Activated T-cell treated with anti-CD3 and anti-CD28 coated beads, Interleukin-2, amount 50 U/mL, for 72 hours (primary cell): ENCODE measurements at places on chromosomes 4 and X.

- DNase-seq: peak; percentile 32
Measured at GRCh38 chr4:165326831-165327210, 648 bp upstream of the MSMO1 start.

DNA sequence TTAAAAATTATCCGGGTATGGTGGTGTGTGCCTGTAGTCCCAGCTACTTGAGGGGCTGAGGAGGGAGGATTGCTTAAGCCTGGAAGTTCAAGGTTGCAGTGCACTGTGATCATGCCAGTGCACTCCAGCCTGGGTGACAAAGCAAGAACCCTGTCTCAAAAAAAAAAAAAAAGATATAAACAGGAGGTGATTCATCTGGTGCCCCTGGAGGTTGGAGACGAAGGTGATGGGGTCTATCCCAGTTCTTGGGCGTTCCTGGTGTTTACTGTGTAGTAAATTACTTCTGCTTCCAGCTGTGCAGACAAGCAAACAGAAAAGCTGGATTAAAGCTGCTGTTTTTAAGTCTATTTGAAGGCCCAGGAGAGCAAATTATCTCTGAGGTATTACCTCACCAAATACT is 19.9 kb downstream of the GPKOW start:
- no peak for DNase-seq

GRCh38 chrX:10047133-10047532 is 80.0 kb downstream of the CLDN34 start:
- DNase-seq: no peak

GRCh38 chr4:8112036-8112576 is 46.5 kb downstream of the ABLIM2 start:
- DNase-seq: no peak

- DNase-seq: no peak
Measured at GRCh38 chr4:183637461-183637860, 21.5 kb downstream of the RWDD4 start.

DNA sequence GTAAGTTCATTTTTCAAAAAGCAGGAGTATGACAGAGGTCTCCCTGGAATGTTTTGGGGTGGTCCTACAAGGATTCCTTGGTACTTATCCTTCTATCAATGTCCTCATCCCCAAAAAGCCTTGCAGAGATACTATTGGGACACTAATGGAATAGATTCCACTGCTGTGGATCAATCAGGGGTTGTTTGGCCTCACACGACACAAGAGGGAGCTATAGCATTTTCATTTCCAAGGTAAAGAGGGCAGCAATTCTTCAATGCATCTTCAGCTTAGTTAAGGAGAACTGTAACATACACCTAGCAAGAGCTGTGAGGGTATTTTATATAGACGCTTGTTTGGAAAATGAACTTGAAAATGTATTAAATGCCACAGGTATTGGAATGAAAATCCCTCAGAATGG is 50.9 kb downstream of the USP26 start:
- no peak for DNase-seq

- DNase-seq: no peak
Measured at GRCh38 chr4:158581161-158581560, 59.5 kb downstream of the RXFP1 start.

- DNase-seq: peak; percentile 12
Measured at GRCh38 chr4:1082215-1083182, 30.9 kb downstream of the RNF212 start.

DNA sequence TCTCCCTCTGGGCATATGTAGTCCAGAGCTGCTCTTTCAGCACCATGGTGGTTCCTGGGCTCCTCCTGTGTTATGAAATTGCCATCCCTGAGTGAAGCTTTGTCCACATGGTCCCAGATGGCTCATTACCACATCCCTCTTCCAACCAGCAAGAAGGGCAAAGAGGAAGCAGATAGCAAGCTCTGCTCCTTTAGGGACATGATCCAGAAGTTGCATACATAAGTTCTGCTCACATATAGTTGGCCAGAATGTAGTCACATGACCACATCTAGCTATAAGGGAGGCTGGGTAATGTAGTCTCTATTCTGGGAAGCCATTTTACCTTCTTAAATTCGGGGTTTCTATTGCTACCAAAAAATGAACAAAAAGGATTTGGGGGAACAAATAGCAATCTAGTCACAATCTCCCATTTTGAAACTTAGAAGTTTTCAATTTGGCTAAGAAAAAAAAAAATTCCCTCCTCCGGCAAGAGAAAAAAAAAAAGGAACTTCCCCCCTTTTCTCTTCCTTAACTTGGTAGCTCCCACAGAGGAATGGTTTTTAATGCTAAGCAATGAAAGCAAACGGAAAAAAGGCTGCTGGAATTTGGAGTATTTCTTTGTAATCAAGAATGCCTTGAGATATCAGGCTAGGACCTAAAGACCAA is 88.2 kb upstream of the USP9X start:
- no peak for DNase-seq

DNA sequence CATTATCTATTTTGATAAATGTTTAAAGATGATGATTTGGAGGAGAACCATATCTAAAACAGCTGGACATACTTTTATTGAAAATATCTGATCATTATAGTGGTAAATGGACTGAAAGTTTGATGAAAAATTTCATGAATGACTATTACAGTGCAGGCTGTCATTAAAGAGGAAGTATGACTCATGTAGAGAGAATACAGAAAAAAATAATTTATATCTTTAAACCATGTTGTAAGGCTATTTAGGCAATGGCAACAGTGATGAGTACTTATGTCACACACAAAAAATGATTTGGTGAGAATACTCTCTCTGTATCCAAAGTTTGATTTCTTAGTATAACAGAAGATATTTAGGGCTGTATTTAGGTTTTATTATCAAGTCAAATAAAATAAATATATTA is 3.9 kb upstream of the GLRB start:
- DNase-seq: no peak

DNA sequence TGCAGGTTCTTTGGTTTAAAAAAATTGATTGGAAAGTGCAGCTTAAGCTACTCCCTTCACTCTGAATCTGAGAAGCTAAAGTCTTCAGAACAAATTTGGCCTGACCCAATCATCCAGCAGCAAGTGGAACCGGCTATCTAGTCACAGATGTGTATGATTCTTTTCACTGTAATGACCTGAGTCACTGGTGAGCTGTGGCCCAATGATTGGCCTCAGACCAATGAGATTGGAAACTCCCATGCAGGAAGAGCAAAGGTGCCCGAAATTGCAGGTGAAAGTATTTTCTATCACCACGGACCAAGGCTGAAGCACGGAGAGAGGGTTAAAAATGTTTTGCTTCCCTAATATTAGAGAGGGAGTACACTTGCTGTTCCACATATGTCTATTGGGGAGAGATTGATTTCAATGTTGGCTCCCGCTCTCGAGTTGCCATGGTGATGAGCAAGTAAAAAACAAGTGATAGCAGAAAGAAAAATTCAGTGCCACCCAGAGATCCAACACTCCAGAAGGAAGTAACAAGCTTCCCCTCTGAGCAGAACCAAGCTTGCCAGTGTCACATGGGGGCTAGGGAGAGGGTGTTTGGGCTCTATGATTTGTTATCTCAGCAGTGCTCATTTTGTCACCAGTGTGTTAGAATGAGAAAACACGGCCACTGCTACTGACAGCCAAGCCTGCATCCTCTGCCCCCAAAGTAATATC is 11.2 kb downstream of the RIPPLY1 start:
- no peak for DNase-seq

- peak; percentile 14 for DNase-seq
Measured at GRCh38 chr4:163548481-163549243, 54.2 kb downstream of the TMA16 start.

- DNase-seq: no peak
Measured at GRCh38 chrX:109374262-109374960, 107.5 kb downstream of the GUCY2F start.

DNA sequence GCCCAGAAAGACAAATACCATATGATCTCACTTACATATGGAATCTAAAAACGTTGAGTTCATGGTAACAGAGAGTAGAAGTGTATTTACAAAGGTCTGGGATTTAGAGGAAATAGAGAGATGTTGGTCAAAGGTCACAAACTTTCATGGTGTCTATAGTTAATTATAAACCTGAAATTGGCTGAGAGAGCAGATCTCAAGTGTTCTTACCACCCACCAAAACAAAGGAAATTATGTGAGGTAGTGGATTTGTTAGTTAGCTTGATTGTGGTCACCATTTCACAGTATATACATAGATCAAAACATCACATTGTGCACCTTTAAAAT is 186.8 kb downstream of the NWD2 start:
- DNase-seq: no peak

DNA sequence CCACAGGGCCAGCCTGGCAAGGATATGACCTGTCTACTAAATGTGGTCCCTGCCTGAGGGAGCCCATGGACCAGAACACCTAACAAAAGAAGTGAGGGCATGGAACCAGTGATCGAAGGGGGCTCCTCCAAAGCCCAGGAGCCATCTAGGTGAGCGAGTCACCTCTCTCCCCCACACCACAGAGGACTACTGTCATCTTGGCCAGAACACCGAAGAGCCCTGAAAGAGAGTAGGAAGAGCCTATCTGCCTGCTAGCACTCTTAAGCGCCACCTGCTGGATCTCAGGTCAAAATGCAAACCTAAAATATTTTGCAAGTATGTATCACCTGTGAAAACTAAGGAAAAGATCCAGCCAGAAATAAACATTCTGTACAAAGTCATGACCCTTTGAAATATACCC is 137.9 kb upstream of the ZXDB start:
- peak; percentile 16 for DNase-seq

- no peak for DNase-seq
Measured at GRCh38 chr4:45778514-45778913, 345.3 kb downstream of the GABRG1 start.

DNA sequence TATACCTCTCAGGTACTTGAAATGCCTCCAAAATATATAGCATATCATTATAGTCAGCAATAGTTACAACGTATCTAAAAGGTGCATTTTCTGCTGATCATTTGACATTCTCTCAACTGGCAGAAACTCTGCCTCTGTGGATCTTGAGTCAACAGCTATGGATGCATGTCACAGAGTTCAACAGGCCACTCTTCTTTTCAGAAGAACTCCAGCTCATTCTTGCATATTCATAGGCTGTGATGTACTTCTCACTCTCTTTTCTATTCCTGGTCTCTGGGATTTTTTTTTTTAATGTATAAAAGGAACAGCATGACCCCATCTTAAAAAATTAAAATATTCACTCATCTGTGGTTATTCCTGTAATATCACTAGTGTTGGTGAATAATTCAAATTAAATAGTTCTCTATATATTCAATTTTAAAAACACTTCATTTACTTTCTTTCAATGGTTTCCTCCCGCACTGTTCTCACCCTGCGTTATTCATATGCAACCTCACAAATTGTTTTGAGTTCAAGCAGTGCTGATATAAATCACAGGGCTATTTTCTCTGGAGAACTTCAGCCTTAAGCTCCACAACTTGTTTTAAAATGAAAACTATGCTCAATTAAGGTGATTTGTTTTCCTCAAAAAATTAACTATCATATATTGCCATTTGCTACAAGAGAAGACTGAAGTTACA is 1111.2 kb upstream of the ADGRL3 start:
- no peak for DNase-seq

DNA sequence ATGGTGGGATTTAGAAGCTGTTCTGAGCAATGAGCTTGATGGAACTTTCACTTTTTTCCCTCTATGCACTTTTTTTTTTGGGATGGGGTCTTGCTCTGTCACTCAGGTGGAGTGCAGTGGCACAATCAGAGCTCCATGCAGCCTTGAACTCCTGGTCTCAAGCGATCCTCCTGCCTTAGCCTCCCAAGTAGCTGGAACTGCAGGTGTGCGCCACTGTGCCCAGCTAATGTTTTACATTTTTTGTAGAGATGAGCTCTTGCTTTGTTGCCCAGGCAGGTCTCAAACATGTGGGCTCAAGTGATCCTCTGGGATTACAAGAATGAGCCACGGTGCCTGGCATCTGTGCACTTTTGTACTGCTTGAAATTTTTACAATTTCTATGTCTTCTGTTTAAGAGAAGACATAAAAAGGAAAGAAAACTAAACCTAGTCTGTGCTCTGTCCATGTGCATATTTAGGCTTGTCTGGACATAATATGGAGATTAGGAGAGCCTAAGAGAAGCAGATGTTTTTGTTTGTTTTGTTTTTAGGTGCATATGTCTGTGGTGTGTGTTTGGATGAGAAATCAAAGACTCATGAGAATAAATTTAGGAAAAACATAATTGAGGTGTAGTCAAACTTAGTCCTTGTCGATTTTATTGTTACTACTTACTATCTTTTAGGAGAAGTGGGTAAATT is 16.5 kb downstream of the PDLIM5 start:
- DNase-seq: no peak

DNA sequence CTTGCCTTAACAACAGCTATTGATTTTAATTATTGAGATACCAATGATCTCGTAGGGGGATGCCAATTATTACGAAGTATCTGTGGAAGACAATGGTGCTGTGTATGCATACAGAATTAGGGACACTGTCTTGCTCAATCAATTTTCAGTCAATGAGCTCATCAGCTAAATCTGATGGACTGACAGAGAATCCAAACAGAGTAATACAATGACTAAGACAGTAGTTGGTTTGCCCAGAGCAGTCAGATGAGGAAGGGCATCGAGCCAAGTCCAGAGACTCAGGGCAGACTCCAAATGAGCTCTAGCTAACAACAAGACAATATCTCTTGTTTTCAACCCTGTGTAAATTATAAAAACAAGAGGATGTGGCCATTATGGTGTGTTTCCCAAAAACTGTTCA is 14.7 kb upstream of the GSX2 start:
- no peak for DNase-seq

DNA sequence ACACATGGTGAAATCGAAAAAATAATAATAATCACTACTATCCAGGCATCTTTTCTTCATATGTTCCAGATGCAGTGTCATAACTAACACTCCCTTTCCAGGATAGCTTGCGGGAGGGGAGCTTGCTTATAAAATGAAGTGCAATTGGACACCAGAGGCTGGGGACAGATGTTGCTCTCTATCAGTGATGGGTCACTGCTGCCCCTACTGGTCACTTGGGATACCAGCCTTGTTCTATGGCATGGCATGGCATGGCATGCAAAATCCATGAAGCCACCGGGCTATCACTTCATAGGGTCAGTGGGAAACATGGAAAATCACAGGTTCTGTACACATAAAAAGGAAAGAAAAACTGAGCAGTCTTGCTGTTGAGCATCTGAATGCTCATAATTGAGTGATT is 168.1 kb downstream of the GLRA2 start:
- peak; percentile 15 for DNase-seq

GRCh38 chr4:6852582-6852981 is 57.0 kb upstream of the TBC1D14 start:
- no peak for DNase-seq

DNA sequence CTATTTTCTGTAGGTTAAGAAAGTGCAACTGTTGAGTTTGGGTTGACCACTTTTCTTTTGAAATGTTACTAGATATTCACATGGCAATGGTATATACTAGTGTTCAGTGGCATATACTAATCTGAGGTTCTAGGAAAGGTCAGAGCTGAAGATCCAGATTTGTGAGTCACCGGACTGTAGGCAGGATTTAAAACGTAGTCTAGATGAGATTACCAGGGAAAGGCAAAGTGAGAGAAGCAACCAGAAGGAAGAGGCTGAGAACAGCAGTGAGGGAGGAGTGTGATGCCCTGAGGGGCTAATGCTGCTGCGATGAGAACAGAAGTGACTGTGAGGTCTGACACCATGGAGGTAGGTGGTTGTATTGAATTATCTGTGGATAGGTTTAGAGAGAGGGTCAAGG is 9.7 kb upstream of the PLA2G12A start:
- DNase-seq: no peak

- DNase-seq: no peak
Measured at GRCh38 chr4:47465004-47465403, 1.5 kb upstream of the COMMD8 start.
